CD4-positive, alpha-beta T cell treated with Interleukin-6 at 100 ng/mL for 8 hours (primary cell): ENCODE measurements at places on chromosomes 11 and 22.
A peak's percentile ranks its signal among the peaks of the same experiment; 100 is the strongest.

- DNase-seq = no peak
Measured at GRCh38 chr11:116826751-116827431, 2.8 kb upstream of the APOC3 start.

DNA sequence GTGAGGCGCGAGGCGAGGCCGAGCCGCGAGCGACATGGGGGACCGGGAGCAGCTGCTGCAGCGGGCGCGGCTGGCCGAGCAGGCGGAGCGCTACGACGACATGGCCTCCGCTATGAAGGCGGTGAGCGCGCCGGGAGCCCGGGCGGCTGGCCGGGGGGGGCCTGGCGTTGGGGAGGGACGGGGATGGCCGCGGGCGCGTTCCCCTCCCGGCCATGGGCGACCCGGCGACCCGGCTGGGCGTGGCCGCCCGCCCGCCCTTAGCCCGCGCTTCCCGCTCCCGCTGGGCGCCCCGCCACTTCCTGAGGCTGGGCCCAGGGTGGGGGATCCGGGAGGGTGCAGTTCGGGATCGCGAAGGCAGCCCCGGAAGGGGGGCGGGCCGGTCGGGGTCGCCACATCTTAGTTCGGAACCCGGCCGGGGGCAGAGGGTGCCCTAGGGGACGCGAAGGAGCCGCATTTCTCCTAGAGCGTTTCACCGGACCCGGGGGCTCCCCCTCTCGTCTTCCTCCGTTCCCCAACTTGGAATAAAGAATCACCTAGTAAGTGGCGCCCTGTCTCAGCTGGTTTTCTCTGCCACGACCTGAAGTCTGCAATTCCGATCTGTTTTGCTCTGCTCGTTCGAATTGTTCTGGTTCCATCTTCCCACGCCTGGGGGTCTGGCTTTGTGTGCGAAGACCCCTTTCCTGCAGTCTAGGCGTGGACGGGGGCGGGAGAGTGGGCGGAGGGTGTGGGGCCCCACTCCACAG lies 536 bp downstream of the YWHAH start:
- peak; percentile 21 for DNase-seq

GRCh38 chr11:90434858-90435257 lies 212.0 kb upstream of the CHORDC1 start:
- DNase-seq = no peak

DNA sequence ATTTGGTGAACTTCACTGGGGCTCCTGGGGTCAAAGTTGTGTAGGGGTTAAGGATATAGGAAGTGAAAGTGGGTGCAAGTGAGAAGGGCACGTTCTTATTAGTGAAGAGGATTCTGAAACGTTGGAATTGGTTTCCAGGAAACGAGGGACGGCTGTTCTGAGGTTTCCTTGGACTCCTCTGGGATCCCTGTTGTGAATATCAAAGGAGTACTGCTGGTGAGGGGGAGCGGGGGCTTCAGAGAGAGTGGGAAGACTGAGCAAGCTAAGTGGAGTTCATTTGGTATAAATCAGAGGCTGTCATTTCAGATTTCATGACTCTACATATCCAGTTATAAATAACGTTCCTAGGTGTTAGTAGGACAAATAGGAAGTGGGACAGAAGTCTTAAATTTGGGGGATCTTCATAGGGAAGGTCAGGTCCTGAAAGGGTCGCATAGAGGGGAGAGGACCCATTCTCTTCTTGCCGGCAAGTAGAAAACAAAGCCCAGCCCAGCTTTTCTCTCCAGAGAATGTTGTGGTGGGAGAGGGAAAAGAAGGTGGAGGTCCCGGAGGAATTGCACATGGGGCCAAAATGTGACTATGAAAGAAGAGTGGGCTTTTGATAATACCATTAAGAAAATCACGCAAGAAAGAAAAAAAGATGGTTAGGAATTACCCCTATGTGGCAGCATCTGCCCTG lies 1.1 kb upstream of the NELL1 start:
- DNase-seq = no peak

GRCh38 chr11:65355776-65356393 lies 1.3 kb downstream of the TIGD3 start:
- DNase-seq = no peak

- DNase-seq = peak; percentile 22
Measured at GRCh38 chr11:120172054-120172911, 34.4 kb upstream of the TRIM29 start.

GRCh38 chr22:35399114-35399677 lies 744 bp upstream of the MCM5 start:
- no peak for DNase-seq

GRCh38 chr11:10108915-10109680 lies 184.9 kb downstream of the SBF2 start:
- DNase-seq = no peak

DNA sequence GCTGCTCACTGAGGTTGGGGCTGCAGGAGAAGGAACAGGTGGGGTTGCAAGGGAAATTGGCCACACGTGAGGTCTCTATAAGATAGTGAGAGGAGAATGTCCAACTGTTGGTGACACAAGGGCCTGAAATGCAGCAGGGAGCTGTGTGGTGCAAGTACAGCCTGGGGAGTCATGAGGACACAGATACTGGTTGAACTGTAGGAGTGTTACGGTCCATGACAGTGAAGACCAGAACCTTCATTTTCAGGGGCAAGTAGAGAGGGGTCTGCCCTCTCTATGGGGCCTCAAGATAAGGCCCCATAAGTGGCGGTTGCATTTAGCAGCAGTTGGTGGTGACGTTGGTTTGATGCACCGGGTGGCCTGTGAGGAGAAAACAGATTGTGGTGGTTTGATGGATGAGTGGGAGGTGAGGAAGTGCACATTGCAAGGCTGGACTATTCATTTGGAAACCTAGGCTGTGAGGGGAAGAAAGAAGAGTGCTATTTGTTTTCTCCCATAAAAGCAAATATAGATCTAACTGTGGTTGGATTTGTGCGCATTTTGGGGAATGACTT lies 39.4 kb downstream of the MICAL2 start:
- DNase-seq = no peak

DNA sequence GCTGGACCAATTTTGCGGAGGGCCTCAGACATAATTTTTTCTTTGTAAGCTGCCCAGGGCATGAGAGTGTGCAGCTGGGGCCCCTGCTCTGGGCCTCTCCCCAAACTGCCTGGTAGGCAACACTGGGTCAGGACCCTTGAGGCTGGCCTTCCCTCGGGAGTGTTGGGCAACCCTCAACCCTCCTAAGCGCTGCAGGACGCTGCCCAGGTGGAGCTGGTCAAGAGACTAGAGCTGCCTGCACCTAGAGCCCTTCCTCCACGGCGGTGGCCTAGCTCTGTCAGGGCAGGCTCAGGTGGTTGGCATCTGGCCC lies 505 bp upstream of the TMEM132A start:
- DNase-seq = no peak

DNA sequence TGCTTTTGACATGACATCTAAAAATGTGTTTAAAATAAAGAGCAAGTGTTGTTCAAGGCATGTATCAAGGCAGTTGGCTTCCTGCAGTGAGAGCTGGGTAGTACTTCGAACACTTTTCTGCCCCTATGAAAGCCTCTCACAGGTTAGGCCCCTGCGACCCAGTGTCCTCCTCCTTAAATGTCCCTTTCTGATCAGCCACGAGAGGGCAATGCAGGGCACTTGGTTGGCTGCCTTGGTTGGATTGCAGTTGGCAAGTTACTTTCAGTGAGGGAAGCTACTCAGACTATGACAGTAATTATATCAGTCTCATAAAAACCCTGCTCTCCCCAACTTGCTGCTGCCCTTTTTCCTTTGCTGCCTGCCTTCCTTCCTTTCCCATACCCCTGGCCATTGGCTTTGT lies 743.8 kb downstream of the NTM start:
- no peak for DNase-seq

- no peak for DNase-seq
Measured at GRCh38 chr11:637593-638521, 788 bp downstream of the DRD4 start.

DNA sequence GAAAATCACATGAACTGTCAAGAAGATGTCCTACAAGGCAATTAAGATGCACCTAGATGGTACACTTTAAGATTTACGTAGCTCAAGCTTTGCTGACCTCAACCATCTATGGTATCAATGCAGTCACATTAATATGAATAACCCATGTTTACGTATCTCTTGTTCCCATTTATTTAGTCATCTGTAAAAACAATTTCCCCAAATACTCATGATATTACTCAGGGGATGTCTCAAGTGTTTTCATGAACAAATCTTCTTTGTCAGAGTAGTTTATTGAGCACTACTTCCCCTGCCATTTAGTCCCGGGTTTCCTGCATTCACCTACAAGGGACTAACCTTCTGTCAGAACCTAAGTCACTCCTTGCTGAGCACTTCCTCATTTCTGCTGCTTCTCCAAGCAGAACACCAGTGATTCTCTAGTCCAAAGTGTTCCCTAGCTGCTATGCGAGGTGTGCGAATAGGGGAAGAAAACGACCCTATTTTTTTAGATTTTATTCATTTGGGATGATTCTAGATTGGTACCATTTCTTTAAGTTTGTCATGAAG lies 554.3 kb upstream of the LRRC4C start:
- DNase-seq = no peak

GRCh38 chr11:60129853-60130252 lies 41.4 kb downstream of the MS4A2 start:
- no peak for DNase-seq

DNA sequence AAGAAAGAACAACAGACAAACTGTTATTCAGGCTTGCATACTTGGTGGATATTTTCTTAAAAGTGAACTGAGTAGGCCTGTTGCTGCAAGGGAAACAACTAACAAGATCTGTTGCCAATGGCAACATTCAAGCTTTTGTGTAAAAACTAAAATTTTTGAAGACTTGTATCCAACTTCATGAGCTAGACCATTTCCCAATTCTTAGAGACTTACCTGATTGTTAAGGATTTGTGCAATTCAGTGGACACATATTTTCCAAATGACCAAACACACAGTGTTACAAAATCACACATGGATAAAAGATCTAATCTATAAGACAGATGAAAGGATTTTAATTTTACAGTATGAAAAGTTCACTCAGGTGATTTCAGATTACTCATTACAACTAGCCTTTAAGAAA lies 564.1 kb downstream of the CNTN5 start:
- no peak for DNase-seq

DNA sequence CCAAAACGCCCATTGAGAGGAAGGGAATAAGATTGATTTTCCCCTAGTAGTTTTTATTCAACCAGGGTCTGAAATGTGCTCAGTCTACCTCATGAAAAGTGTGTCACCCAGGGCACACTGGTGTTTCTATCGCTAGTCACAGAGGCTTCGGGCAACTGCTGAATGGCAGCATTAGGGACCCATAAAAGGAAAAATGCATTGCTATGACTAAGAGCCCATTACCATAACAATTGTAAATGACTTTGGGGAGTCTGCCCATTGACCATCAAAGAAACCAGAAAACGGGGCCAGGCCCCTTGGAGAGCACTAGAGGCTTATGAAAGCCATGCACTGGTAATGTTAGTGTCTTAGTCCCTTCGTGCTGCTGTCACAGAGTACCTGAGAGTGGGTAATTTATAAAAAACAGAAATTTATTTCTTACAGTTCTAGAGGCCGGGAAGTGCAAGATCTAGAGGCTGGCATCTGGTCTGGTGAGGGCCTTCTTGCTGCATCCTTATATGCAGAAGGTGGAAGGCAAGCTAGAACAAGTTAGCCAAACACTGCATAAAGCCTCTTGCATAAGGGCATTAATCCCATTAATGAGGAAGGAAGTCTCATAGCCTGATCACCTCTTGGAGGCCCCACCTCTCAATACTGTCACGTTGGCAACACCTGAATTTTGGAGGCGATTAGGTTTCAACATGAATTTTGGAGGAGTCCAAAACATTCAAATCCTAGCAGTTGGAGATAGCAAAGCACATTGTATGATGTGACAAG lies 306.7 kb downstream of the ST3GAL4 start:
- DNase-seq = no peak

- no peak for DNase-seq
Measured at GRCh38 chr11:134120921-134121526, 52.2 kb downstream of the JAM3 start.

GRCh38 chr11:8671651-8672062 lies 10.8 kb downstream of the TRIM66 start:
- DNase-seq = no peak

DNA sequence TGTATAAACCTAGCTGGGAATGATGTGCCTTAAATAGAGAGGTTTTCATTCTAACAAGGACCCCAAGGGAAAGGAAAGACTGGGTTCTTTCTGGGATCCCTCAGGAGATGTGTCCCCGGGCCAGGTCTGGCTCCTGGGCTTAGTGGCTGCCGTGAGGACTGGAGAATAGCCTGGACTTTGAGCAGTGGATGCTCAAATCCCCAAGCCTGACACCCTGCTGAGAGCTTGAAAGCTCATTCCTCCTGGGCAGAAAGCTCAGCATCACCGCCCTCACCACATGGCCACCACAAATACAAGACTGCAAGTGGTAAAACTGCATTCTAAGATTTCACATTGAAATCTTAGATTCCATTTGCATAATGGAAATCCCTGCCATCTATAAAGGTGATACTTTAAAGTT lies 79.4 kb upstream of the NARS2 start:
- no peak for DNase-seq

DNA sequence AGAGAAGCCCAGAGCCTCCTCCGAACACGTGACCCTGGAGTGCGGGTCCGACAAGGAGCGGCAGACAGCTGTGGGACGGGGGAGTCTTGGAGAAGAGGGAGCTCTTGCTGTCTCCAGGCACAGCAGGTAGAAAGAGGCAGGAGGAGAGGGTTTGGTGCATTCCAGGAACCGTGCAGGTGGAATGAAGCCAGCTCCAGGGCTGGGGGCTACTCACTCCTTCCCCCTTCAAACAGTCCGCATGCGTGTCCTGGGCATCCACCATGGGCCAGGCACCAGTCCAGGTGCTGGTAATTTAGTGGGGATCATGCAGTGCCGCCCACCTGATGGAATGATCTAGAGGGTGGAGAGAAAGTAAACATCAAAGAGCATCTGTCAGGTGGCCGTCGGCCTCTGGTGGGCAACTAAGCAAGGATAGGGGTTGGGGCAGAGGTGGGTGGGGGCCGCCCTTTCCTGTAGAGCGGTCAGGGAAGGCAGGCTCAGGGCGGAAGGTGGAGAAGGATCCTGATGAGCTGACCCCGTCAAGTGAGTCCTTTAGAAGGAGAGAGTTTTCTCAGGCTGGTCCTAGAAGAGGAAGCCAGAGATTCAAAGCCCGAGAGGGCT lies 850.0 kb downstream of the TBC1D22A start:
- no peak for DNase-seq

GRCh38 chr22:43100225-43100624 lies 10.3 kb upstream of the BIK start:
- no peak for DNase-seq

DNA sequence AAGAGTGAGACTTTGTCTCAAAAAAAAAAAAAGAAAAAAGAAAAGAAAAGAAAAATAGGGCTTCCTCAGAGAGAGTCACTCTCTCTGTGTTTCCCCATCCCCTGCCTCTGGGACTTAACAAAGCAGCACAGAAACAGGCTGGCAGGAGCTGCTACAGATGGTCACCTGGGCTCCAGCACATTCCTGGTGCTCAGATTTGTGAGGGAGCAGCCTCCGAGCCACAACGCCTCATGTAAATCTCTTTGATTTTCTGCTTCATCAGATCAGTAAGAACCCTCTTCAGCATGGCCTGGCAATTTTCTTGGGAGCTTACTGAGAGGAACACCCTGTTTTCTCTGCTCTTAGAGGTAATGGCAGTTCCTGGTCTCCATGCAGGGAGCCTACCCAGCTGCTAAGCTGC lies 15.2 kb upstream of the LDHA start:
- no peak for DNase-seq
